ENCODE measurements at places on chromosomes 1 and 21. TPM values are rescaled to one million over a fixed set of nuclear protein-coding genes. Genes with fewer than 3 reads are reported as not detected.
A peak's percentile ranks its signal among the peaks of the same experiment; 100 is the strongest.

DNA sequence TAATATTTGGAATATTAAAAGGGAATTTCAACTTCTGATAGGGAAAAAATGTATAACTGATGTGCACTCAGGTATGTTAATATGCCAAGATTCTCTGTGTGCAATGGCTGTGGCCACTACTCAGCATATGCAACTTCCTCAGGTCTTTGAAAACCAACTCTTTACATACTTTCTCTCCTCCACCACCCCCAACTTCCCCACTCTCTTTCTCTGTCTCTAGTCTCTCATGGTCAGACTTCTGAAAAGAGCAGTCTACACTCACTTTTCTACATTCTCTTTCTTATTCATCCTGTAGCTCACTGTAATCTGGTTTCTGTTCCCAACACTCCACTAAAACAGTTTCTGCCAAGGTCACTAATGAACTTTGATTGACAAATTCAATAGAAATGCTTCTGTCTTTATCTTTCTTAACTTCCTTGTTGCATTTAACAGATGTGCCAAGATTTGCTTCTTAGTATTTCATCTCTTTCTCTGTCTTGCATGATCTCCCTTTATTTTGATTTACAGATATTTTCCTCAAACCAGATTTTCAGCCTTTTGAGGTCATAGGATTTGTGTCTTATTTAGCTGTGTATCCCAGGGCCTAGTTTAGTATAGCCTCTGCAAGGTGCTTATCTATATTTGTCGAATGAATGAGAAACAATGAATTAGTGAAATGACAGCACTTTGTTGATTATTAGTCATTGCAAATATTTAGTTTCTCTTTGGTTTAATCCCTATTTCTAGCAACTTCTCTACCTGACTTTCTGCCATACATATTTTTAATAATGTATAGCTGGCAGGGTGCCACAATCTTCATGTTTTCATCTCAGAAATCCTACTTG, 168.9 kb downstream of the LMO4 start:
- peak; percentile 60 for DNase-seq

DNA sequence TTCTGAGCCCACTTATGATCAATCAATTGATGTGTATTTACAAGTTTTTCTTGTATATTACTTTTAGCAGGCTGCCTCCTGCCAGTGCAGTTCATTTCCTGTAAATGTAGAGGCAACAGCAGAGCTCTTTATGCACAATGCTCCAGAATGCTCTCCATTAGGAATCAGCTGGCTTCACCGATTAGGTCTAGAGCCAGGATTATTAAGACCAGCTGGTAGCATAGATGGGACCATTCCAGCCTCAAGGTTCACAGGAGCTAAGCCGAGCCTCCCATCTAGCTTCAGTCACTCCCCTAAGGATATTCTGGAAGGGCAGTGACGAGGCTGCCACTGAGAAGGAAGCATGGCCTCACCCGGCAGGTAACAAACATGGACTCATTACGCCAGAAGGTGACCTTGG, 36.8 kb downstream of the DHRS3 start:
- DNase-seq: no peak

- no peak for DNase-seq
Measured at GRCh38 chr1:29962336-29962735, 726.0 kb downstream of the PTPRU start.

DNA sequence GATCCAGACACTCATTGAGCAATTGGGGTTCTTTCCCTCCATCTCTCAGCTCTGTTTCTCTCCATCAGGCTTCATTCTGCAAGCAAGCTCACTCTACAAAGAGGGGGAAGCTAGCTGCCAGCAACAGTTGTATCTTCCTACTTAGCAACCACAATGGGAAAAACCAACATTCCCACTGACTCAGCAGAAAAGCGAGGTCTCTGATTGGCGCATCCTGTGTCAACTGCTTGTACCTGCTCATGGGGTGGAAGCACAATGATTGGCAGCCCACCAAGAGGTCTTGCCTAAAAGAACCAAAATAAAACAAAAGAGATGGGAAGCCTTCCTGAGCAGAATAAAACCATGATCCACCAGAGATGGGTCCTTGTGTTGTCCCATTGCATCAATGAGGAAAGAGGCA, 4.0 kb upstream of the CDA start:
- DNase-seq: no peak

DNA sequence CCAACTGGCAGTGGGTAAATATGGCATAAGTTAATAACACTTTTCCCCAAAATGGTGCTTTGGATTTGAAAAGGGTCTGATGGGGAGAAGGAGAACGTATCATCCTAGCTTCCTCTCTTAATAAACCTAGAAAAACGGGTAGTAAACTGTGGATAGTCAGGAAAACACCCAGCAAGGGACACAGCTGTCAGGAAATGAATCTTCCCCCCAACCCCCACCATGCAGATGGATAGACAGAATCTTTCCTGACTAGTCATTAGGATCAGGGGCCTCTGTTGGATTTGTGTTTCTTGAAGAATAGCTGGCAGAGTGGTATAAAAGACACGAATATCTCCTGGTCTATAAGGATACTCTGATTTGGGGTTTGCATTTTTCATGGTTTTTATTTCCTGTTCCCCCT, 22.5 kb upstream of the LAX1 start:
- DNase-seq: no peak

DNA sequence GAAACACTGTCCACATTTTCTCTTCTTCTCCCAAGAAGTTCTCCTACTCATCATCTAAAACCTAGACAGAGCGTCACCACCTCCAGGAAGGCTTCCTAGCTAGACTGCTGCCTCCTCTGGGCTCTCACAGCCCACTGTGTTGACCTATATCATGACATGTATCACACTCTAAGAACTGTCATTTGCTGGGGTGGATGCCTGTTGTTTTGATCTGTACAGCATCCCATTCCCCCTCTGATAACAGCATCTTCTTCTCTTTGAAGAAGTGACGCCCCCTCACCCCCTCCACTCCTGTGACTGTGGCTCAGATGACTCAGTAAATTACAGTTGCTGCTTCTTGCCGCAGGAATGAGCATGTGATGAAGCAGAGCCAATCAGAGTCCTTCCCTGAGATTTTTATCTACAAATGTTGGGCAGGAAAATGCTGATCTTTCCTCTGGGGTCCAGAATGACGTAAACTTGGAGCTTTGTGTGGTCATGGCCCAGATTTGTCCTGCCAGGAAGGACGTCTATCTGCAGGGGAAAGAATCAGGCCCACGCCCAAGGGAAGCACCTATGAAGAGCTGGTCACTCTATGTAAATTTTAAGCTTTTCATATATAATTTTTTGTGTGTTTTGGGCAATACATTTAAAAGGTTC, 28.0 kb upstream of the FOXO6 start:
- no peak for DNase-seq

- DNase-seq: peak; percentile 98
Measured at GRCh38 chr1:24018611-24019580, 38.8 kb upstream of the SRSF10 start.

DNA sequence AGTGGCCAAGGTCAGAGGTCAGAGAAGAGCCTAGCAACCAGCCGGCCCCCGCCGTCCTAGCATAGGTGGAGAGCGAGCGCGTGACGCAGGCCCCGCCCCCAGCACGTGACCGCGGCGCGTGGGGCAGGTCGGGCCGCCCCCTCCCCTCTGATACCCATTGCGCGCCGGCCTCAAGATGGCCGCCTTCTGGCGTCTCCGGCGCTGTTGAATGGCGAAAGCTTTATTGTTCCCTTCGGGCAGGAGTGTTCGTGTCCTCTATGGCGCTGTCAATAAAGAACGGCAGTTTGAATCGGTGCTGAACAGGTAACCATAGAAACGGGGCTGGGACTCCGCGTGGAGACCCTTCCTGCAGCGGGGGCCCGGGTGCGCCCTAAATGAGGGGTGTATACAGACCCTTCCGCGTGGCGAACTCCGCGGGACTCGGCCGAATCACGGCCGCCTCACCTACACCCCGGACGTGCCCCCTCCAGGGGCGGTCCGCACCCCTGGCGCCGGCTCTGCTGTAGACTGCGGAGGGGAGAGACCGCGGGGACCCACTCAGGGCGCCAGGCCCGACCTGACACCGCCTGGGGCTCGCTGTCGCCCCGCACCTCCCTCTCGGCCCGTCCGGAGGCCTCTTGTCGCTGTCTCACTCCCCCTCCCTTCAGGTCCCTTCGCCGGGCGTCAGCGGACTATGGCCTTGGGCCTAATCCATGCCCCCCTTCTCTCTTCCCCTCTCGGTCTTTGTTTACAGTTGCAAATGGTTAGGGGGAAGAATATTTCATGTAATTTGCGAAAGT, at the start of gene ZBTB40:
ZBTB40 (plus strand) TSS at position 150 of the 779 bp plus-strand sequence. CDS start 38,098 bp downstream, outside the sequence.
- DNase-seq: peak; percentile 98

- peak; percentile 91 for DNase-seq
Measured at GRCh38 chr1:239909898-239910297, 181.8 kb upstream of the FMN2 start.

DNA sequence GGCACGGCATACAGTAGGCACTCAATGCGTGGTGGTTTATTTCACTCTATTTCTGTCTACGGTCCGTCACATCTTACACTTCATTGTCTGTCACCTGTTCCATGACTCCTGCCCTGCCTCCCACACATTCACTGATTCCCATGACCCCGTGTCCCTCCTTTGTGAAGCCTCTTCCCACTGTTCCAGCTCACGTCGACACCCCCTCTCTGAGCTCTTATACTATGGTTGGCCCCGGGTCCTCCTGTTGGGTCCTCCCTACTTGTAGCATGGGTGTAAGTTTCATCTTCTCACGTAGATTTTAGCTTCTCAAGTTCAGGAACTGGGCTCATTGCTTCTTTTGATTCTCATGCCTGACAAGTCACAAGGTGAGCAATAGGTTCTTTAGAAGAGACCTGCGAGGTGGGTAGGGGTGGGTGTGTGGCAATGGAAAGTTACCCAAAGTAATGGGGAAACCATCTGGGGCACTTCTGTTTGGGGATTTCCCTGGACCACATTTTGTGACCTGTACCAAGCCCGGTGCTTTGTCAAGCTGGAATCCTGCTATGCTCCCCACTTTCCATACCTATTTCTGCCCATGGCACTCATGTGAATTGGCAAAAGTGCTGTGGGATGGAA, 22.1 kb upstream of the IL10 start:
- no peak for DNase-seq

SLC9C2 gene
- 1.7 TPM for total RNA-seq

SLC45A3 gene
- total RNA-seq: 3.6 TPM

NUAK2 gene
- 1.2 TPM for total RNA-seq

KRTAP19-1 gene
- not detected for total RNA-seq

MAP10 gene
- total RNA-seq: 11.3 TPM

LCE6A gene
- total RNA-seq: not detected

MYOC gene
- total RNA-seq: not detected
